Colonic mucosa (tissue), 4 donors: ENCODE measurements at places on chromosomes 2 and 18. TPM values are rescaled to one million over a fixed set of nuclear protein-coding genes. Genes with fewer than 3 reads are reported as not detected.
A peak's percentile ranks its signal among the peaks of the same experiment; 100 is the strongest.

- DNase-seq = no peak
- H3K27me3 ChIP-seq = no peaks in the 10 kb centered on the region
- H3K36me3 ChIP-seq = no peaks in the 10 kb centered on the region
- no peak overlapping the region for H3K27ac ChIP-seq
- no peak overlapping the region for H3K4me3 ChIP-seq
These were observed 185.2 kb upstream of the APCDD1 start for GRCh38 chr18:10269261-10269660.

DNA sequence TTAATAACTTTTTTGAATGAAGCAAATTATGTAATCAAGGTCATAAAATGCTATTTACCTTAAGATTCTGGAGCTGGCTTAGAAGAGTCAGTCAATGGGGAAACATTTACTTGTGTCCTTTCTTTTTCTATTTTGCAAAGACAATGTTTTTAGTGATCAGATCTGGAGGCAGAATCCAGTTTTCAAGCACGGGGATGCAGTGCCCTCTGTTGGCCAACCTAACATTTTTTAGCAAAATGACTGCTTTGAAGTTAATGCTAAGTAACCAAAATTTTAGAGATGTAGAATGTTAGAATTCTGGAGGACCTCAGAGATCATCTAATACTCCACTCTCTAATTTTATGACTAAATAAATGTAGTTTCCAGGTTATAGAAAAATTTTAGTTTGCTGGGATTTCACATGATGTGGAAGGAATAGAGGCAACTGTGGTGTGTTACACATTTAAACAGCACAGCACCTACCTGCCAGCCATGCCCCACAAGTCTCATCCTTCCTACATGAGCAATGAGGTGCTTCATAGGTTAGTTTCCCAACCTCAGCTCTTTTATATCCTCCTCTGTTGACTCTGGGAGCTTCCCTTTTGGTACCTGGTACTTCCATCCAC is 23.6 kb upstream of the SLC9A4 start:
- no peak overlapping the region for H3K27ac ChIP-seq
- H3K4me3 ChIP-seq = no peak overlapping the region
- DNase-seq = peak; percentile 34
- no peaks in the 10 kb centered on the region for H3K4me1 ChIP-seq
- no peaks in the 10 kb centered on the region for H3K27me3 ChIP-seq

DNA sequence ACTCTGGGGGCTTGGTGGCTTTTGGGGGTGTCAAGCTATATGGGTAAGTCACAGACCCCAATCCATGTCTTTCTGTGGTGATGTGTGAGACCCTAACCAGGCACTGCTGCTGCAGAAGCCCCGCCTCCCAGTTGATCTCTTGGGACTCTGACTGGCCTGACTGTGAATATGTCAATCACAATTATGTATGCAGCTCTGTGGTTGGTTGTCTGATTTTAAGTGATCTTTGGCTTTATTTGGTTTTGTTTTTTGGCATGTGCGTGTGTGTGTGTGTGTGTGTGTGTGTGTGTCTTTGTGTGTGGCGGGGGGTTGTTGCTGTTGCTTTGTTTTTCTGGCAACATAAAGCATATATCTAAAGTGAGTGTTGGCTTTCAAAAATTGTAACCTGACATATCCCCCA is 78.5 kb upstream of the GLS start:
- DNase-seq = no peak
- no peak overlapping the region for H3K27ac ChIP-seq

GRCh38 chr2:192184349-192184748 is 10.4 kb downstream of the TMEFF2 start:
- no peak overlapping the region for H3K27ac ChIP-seq
- H3K36me3 ChIP-seq = no peaks in the 10 kb centered on the region
- H3K4me1 ChIP-seq = no peaks in the 10 kb centered on the region
- H3K4me3 ChIP-seq = no peak overlapping the region
- no peak for DNase-seq

GRCh38 chr2:127508023-127508630 is 18.2 kb downstream of the IWS1 start:
- H3K27me3 ChIP-seq = no peaks in the 10 kb centered on the region
- peak overlapping the region; percentile 5 for H3K27ac ChIP-seq

DNA sequence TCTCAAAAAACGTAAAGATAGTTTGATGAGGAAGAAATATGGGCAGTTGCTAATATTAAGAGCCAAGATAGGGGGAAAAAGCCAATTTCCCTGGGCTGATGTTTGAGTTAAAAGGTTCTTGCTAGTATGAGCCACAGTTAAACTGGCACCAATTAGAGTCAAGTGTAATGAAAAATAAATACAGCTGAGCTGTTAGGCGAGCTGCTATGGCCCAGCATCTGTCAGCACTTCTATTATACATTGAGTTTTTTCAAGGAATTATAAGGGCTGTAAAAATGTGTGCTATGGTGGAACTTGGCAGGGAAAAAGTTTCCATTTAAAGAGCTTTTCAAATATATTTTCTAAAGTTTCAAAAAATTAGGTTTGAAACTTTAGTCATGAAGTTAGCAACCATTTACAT is 279.6 kb downstream of the CYRIA start:
- DNase-seq = no peak
- H3K36me3 ChIP-seq = no peaks in the 10 kb centered on the region
- H3K27ac ChIP-seq = no peak overlapping the region
- H3K4me1 ChIP-seq = no peaks in the 10 kb centered on the region
- H3K27me3 ChIP-seq = no peaks in the 10 kb centered on the region
- no peak overlapping the region for H3K4me3 ChIP-seq

GRCh38 chr18:74256190-74256589 is 35.6 kb downstream of the CYB5A start:
- H3K27ac ChIP-seq = no peak overlapping the region
- no peaks in the 10 kb centered on the region for H3K36me3 ChIP-seq
- H3K27me3 ChIP-seq = no peaks in the 10 kb centered on the region
- peaks cover 6% of the 10 kb centered on the region for H3K4me1 ChIP-seq
- H3K4me3 ChIP-seq = no peak overlapping the region

DNA sequence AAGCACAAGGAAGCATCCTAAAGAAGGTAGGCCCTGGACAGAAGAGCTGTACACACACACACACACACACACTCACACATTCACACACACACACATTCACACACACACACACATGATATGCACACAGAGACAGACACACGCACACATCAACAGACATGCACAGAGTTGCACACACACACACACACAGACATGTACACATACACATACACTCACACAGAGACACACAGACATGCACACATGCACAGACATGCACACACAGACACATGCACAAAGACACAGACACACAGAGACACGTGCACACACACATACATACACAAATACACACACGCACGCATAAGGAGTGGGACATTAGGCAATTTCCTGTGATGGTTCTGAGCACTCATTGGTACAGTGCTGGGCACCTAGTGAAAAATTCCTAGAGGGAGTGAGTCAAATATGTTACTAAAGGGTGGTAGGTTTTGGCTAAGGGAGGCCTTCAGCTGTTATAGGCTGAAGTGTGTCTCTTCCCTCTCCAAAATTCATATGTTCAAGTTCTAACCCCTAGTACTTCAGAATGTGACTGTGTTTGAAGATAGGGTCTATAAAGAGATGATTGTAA is 26.4 kb downstream of the THNSL2 start:
- no peak overlapping the region for H3K27ac ChIP-seq
- peaks cover 25% of the 10 kb centered on the region for H3K27me3 ChIP-seq
- no peaks in the 10 kb centered on the region for H3K36me3 ChIP-seq
- no peaks in the 10 kb centered on the region for H3K4me1 ChIP-seq

DNA sequence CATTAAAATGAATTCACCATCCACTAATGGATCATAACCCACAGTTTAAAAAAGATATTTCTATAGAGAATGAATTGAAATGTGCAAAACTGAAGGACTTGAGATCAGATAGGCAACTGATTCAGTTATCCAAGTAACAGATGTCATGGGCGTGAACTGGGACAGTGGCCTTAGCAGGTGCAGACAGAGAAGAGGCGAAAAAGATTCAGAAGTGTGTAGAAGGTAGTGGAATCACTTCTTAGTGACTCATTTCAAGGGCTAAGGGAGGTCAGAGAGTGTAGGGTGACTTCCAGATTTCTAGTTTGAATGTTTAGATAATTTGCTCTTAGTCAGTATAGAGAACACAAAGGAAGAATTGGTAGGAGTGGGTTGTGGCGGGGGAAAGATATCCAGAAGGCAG is 79.7 kb downstream of the EHBP1 start:
- no peak overlapping the region for H3K27ac ChIP-seq
- no peaks in the 10 kb centered on the region for H3K36me3 ChIP-seq
- no peak overlapping the region for H3K4me3 ChIP-seq

DNA sequence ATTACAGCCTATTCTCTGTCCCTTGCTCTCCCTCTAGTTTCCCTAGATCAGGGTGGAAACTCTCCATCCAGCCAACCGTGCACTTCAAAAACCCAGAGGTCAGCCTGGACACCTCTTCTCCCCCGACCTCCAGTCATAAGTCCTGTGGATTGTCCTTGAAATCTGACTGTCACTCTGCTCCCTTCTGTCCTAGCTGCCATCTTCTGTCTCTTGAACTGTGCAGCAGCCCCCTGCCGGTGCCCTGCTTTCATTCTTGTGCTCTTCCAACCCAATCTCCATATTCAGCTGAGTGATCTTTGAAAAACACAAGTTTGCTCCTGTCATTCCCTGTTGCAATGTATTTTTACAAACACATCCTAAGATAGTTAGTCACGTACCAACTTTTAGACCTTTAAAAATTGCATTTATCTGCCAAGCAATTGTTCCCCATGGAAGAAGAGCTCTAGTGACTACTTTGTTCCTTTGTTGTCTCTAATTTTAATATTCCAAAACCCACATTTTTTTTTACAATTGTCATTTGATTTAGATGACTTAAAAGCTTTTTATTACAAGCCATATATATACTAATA is 254.3 kb downstream of the CAMKMT start:
- H3K27ac ChIP-seq = no peak overlapping the region
- no peak overlapping the region for H3K4me3 ChIP-seq

GRCh38 chr18:63508596-63508995 is 31.8 kb downstream of the SERPINB5 start:
- H3K4me3 ChIP-seq = no peak overlapping the region
- no peaks in the 10 kb centered on the region for H3K27me3 ChIP-seq
- no peak for DNase-seq
- no peaks in the 10 kb centered on the region for H3K36me3 ChIP-seq
- no peak overlapping the region for H3K27ac ChIP-seq
- no peaks in the 10 kb centered on the region for H3K4me1 ChIP-seq

DNA sequence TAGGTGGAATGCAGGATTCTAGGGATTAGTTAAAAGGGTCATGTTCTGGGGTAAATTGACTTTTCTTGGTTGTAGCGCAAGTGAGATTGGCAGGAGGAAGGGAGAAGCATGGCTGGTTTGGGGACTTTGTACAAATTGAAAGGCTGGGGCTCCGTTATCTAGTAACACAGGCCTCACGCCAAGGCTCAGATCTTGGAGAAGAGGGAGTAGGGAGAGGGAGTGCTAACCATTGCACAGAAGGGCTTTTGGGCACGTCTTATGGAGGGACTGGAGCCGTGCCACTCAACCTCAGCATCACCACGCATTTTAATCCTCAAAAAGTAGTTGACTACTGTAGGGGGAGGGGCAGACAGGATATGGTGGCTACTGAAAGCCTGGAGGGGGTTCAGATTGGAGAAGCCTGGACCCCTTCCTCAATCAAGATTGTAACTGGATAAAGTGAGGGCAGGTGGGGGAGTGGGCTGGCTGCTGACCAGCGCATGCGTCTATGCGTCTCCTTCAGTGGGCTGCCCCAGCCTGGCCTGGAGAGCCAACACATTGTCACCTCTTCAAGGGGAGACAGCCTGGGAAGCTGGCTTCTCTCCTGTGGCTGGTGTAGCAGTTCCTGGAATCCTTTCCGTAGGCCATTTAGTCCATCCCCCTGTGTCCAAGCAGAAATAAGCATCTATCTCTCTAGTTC is 14.3 kb downstream of the IGFBP5 start:
- no peak overlapping the region for H3K4me3 ChIP-seq
- H3K36me3 ChIP-seq = no peaks in the 10 kb centered on the region
- H3K27me3 ChIP-seq = no peaks in the 10 kb centered on the region
- H3K4me1 ChIP-seq = no peaks in the 10 kb centered on the region

DNA sequence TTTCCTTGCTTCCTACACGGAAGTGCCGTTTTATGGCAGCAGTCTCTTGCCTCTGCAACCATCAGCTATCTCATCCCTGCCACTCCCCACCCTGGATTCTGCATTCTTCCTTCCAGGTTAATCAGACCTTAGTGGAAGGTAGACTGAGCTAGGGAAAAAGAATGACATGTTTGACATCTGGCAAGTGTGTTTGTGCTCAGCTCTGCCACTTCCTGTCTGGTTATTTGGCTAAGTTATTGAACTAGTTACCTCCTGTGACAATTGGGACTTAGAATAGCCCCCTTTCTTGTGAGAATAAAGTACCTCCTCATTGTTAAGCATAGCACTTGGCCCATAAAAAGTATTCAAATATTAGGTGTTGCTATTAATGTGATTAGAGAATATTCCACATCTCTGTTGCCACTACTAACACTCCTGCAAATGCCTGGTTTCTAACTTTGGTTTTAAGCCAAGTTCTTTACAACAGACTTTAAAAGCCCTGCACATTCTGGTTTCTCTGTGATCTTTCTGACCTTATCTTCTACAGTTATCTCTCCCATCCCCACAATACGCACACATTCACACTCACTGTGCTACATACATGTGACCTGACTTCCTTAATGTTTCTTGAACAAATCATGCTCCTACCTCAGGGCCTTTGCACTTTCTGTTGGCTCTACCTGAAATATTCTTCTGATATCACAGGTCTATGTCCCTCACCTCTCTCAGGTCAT is 10.8 kb upstream of the MAPRE2 start:
- DNase-seq = peak; percentile 46
- H3K36me3 ChIP-seq = no peaks in the 10 kb centered on the region
- H3K4me1 ChIP-seq = no peaks in the 10 kb centered on the region
- H3K27me3 ChIP-seq = no peaks in the 10 kb centered on the region
- H3K27ac ChIP-seq = peak overlapping the region; percentile 19
- no peak overlapping the region for H3K4me3 ChIP-seq

The SIX3 gene
- total RNA-seq = not detected

The TBR1 gene
- total RNA-seq = not detected

The LINC00305 gene
- not detected for total RNA-seq
